ENCODE measurements at places on chromosomes 6 and 20.
A peak's percentile ranks its signal among the peaks of the same experiment; 100 is the strongest.

GRCh38 chr6:29628419-29629281 is 4.3 kb downstream of the GABBR1 start:
- peak; percentile 36 for DNase-seq

DNA sequence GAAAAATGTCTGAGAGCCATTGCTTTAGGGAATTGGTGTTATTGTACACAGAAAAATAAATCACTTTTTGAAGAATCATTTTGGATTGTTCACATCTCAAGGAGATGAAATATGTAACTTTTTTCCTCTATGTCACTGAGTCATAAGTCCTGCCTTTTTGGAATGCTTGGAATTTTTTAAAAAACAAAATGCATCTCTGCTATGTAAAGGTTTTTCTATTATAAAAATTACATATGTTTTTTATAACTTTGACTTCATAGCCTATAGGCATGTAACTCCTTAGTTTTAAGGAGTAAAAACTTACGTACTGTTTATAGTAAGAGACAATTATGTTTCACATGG is 8.7 kb downstream of the RNF144B start:
- no peak for DNase-seq

DNA sequence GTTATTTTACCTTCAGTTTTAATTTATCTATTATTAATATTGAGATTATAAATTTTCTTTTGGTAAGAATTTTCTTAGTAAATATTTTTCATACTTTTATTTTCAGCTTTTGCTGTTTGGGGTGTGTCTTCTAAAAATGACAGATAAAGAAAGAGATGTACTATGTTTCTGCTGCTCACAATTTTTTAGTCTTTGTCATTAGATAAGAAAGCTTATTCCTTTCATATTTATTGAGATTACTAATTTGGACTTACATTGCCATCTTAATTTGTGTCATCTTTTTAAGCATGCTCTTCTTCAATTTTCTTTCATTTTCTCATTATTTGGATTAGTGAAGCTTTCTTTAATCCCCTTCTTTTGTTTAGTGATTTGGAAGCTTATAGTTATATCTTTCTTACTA is 13.6 kb upstream of the PHACTR2 start:
- DNase-seq = no peak

GRCh38 chr6:95797054-95797453 is 218.7 kb upstream of the FUT9 start:
- no peak for DNase-seq

- no peak for DNase-seq
Observed at GRCh38 chr6:69022993-69023392, 387.9 kb downstream of the ADGRB3 start.

- DNase-seq = no peak
Observed at GRCh38 chr20:14711652-14712051, 374.2 kb upstream of the FLRT3 start.

DNA sequence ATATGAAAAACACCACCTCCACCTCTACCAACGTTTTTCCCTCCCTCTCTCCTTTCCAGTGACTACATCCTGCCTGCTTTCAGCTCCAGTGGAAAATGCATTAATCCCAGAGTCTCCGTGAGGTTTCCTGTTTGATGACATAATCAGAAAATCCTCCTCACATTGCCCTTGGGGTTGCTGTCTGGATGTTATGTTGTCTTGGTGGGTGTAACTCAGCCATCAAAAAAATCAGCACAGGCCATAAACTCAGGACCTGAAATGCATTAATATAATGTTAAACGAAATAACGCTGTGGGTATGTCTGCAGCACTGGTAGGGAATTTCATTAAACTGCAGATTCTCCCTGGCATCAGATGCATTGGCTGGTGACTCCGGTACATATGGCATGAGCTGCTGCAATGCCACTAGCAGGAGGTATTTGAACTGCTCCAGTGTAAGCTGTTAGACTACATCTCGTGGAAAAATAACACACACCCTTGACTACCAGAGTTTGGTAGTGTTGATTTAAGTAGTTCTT is 297.8 kb downstream of the PRL start:
- no peak for DNase-seq

GRCh38 chr20:44137266-44137801 is 49.7 kb downstream of the JPH2 start:
- no peak for DNase-seq

DNA sequence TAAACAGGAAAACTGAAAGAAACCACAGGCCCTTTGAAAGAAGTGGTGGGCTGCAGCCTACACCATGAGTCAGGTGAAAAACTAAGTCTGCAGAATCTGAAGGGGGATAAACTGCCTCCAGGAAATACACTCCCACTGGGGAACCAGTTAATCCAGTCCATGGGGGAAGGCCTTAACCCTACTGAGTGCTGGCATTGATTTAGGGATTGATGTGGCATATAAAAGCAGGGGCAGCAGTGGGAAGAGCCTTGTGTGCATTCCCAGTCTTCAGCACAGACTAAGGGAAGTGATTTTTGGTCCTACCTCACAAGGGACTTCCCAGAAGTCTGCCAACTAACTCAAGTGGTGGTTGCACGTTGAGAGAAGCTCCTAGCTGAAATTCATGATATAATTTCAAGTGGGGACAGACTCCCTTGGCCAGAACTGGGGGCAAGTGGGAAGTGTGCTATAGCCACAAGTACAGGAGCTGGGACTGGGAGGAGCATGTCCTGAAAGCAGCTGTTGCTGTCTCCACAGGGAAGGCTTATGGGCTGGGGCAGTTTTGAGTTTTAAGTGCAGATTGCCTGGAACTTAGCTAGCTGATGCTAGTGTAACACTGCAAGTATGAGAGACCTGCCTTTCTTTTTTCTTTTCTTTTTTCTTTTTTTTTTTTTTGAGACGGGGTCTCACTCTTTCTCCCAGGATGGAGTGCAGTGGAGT is 31.2 kb downstream of the CITED2 start:
- DNase-seq = no peak

- DNase-seq = no peak
Observed at GRCh38 chr6:142399739-142400138, 97.9 kb downstream of the ADGRG6 start.

DNA sequence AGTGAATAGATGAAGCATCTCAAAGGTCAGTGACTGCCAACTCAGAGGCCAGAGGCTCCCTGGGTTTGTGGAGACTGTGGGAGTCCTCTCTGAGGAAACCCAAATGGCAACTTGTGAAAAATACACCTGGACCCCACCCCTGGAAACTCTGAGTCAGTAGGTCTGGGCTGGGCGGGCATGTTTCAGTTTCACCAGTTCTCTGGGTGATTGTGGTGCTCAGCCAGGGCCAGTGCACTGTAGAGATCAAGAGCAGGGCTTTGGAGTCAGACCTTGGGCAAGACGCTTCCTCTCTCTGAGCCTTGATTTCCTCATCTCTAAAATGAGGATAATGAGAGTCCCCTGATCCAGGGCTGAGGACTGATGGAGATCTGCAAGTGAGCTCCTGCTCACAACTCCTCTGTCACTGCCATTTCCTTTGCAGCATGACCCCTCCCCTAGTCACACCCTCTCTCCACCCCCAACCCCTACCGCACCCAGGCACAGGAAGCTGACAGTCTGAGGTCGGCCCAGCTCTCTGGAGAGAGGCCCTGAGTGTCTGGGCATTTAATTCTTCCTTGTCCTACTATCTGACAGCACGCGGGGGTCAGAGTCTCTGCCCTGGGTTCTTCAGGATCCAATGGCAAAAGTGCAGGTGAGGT is 5.1 kb downstream of the DEF6 start:
- DNase-seq = peak; percentile 91

- no peak for DNase-seq
Observed at GRCh38 chr6:73121421-73121993, 103.8 kb downstream of the KHDC1L start.

DNA sequence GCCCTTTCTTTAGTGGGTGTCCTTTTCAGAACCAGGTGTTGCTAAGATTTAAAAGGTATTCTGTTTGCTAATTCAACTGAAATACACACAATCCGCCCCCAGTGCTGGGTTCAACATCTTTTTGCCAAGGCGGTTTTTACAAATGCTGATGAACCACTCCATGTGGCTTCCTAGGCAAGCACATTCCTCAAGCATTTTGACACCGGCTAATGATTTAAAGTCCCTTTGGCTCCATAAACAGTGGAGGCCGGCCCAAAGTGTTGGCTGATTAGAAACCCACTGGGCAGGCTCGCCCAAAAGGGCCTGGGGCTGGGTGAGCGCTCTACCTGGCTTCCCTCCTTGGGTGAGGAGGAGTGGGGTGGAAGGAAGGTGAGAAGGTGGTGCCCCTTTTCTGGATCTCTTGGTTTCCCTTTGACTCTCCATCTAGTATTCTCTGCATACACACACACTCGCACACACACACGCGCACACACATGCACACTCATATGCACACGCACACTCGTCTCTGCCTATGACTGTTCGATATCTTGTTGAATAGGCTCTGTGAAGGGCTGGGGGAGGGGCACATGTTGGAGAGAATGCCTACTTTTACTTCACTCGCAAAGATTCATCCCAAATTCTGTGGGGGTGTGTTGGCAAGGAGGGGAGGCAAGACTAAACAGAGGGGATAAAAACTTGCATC is 66.7 kb upstream of the ARMC2 start:
- no peak for DNase-seq

GRCh38 chr6:97412511-97412910 is 129.5 kb upstream of the MMS22L start:
- DNase-seq = no peak

DNA sequence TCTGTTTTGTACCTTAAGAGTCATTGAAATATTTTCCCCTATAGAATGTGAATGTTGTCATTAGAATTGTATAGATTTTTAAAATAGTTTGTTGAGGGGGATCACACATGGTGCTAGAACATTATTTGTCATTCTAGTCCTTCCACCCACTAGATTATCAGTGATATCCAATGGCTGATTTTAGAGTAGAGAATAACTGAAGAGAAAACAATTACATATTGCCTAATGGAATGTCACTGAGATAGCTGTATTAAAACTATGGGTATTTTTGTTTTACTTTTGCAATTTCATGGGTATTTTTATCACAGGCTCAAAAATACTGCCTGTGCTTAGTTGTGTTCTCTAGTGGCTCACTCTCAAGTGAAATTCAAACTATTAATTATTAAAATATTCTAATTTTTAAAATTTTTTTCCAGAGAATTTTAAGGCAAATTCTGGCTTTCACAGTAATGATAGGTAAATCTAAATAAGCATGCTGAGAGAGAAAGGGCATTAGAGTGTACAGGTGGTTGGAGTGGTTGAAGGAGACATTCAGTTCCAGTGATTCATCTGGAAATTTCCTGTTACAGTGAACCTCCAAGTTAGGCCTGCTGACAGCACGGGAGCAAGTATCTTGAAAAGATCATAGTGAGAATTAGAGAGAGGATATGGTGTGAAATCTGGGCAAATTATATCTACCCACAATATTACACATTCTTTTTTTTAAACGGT is 399.6 kb downstream of the NKAIN2 start:
- no peak for DNase-seq

- DNase-seq = no peak
Observed at GRCh38 chr6:153537422-153537821, 406.3 kb upstream of the RGS17 start.

DNA sequence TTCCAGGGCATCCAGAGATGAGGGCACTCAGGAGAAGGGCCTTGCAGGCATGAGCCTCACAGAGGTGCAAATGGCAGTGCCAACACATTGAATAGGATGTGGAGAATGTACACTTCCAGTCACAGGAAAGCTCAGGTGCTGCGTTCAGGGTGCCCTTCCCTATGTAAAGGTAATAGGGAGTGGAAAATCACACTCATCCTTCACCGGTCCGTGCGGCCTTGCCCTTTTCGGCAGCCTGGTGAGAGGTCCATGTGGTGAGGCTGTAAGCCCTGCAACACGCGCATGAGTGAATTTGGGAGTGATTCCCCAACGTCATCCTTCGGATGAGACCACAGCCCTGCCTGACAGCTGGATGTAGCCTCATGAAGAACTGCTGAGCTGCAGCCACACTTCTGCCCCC is 43.0 kb upstream of the RPS6KA2 start:
- DNase-seq = no peak

GRCh38 chr6:156931283-156931682 is 154.1 kb downstream of the ARID1B start:
- no peak for DNase-seq

DNA sequence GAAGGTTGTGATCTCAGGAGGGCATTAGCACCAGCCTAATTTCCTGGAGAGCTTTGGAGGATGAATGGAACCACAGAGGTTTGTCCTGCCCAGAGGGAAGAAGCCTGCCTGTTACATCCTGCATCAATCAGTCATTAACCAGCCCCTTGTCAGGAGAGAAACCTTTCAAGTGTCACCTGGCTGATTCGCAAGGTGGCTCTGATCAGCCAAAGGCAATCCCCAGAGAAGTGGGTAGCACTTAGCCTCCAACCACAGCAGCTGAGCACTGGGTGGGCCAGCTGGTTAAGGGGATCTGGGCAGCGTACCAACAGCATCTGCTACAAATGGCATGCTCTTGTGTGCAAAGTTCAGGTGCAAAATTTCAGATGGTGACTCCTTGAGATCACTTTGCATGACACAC is 26.9 kb downstream of the ANKEF1 start:
- DNase-seq = no peak

DNA sequence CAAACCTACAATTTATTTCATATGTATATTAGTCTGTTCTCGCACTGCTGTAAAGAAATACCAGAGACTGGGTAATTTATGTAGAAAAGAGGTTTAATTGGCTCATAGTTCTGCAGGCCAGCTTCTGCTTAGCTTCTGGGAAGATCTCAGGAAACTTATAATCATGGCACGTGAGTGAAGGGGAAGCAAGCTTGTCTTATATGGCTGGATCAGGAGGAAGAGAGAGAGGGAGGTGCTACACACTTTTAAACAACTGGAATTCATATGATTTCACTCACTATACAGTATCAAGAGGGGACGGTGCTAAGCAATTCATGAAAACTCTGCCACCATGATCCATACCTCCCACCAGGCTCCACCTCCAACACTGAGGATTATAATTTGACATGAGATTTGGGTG is 29.9 kb downstream of the PHACTR2 start:
- no peak for DNase-seq

DNA sequence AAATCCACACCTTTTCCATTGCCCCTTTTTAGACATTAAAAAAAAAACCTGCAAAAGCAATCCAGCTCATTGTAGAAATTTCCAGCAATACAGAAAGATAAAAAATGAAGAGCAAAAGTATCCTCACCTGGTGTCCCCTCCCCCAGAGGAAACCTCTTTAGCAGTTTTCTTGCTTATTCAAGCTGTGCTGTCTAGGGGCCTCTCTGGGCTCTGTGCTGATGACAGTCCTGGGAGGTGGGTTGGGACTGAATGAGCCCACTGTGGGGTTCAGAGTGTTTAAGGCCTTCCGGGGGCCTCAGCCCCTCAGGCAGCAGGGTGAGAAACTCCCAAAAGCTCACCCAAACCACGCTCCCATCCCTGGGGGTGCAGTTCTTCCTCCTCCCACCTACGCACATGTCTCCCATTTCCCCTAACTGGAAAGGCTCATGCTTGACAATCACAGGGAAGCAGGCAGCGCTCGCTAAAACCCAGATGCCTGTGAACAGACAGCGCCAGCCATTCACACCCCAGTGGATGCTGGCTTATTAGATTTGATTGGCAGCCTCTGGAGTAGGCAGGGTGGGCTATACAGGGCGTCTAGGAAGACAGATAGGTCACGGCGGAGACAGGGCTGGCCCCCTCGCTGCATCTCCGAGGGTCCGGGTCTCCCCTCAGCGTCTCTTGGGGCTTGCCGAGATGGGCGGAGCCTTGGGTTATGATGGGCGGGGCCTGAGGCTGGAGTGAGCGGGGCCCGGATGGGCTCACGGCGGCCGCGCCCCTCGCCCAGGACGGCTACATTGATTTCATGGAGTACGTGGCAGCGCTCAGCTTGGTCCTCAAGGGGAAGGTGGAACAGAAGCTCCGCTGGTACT is 4.6 kb downstream of the GUCA1A start:
- DNase-seq = no peak

GRCh38 chr6:146316175-146316495 is 227.5 kb upstream of the RAB32 start:
- DNase-seq = no peak
